ENCODE measurements at places on chromosomes 2 and 18.

DNA sequence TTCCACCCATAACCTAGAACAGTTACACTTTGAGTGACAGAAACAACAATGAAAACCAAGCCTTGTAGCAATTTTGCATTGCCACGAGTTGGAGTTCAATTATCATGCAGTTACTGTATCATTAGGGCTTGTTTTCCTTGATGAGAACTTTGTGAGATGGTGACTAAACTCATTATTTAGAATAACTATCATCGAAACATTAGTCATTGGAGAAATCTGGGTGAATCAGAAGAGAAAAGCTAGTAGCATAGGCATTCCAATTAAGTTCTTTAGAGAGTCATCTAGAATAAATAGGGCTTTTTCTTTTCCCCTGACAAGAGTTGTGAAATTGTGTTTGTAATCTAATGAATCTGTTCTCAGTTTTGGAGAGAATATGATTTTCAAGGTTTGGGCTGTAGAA lies 122.8 kb upstream of the DOCK10 start:
- no peak for DNase-seq

DNA sequence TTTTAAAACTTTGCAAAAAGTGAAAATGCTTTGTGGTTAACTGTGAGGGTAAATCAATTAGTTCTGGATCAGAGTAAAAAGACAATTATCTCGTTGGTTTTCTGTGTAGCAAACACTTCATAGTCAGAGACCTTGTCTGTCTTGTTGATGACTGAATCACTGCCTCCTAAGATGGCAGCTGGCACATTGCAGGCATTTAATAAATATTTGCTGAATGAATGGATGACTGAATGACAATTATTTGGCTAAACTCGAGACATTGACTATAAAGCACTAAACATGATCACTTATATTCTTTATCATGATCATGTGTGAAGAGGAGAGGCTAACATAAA lies 96.2 kb downstream of the MAIP1 start:
- no peak for DNase-seq

- DNase-seq: no peak
Measured at GRCh38 chr2:27356056-27356381, 545 bp downstream of the GTF3C2 start.

DNA sequence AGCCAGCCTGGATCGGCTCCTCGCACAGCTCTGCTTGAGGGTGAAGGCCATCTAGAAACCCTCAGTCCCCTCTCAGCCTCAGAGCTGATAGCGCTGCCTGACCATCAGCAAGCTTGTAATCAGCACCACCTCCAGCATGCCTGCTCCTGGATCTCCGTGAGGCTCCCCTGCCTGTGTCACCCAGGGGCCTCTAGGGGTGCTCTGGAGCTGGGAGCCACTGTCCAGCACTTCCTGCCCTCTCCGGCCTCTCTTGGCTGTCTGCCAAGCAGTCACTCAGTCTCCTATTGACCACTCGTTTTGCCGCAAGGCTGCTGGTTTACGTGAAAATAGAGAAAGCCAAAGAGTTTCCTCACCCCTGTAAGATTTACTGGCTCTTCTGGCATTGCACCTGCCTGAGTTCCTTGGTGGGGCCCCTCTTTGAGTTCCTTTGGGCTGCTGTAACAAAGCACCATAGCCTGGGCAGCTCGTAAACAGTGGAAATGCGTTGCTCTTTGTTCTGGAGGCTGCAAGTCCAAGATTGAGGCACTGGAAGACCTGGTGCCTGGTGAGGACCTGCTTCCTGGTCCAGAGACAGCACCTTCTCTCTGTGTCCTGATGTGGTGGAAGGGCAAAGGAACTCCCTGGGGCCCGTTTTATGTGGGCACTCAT lies 17.9 kb downstream of the CAPN10 start:
- DNase-seq: no peak

DNA sequence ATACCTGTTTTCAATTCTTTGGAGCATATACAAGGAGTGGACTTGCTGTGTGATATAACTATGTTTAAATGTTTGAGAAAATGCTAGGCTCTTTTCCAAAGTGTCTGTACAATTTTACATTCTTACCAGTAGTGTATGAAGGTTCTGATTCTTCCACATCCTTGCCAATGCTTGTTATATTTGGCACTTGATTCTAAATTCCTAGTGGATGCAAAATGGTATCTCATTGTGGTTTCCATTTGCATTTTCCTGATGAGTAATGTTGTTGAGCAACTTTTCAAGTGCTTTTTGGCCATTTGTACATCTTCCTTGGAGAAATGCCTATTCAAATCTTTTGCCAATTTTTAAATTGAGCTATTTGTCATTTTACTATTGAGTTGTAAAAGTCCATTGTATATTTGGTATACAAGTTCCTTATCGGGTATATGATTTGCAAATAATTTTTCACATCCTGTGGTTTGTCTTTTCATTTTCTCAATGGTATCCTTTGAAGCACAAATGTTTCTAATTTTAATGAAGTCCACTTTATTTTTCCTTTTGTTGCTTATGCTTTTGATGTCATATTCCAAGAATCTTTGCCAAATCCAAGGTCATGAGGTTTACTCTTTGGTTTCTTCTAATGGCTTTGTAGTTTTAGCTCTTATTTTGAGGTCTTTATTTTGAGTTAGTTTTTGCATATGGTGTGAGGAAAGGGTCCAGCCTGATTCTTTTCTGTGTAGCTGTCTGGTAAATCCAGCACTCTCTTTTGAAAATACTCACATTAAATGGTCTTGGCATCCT lies 33.2 kb upstream of the CWC22 start:
- peak; percentile 71 for DNase-seq

- DNase-seq: no peak
Measured at GRCh38 chr2:33242845-33243244, 233.6 kb upstream of the RASGRP3 start.

DNA sequence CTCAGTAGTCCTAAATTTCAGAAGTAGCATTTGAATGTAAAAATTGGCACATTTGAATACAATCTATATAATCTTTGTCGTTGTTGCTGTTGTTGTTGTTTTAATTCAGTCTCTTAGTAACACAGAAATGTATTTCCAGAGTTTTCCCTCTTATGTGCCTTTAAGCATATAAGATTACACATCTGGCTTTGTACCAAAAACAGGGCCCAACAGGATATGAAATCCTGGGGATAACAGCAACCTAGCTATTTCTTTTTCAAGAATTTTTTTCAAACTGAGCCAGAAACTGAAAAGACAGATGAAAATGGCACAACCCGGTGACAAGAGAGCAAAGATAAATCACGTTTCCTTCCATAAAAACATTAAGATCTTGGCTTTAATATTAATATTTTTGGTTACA lies 906.7 kb downstream of the NRXN1 start:
- DNase-seq: no peak

DNA sequence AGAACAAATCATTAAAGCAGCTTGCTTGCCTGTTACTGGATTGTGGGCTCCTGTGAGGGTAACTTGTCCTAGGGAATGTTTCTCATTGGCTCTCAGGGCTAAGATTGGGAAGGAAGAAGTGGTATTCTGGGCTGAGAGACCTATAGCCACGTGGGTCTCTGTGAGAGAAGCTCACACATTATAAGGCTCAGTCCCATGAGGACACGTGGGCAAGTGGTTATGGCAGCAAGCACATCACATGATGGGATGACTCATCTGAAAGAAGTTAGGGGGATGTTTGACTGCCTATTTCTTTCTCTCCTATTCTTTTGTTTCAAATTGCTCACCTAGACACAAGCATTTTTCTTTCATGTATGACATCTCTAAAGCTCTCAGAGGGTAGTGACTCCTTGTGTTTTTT lies 418.0 kb upstream of the ST6GAL2 start:
- DNase-seq: no peak

DNA sequence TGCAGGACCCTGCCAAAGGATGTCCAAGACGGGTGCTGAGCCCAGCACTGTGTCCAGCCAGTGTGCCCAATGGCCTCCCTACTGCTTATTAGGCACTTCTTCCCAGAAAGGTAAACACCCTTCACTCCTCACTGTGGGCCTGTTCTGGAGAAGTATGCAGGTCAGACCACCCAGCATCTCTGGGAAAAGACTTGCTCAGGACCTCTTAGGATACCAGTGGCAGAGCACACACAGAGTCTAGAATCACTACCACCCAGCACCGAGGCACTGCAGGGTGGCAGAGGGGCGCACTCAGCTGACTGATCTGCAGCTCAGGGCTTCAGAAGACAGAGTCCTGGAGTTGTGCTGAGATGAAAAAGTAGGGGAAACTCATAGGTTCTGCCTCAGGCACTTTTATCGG lies 25.8 kb downstream of the XDH start:
- no peak for DNase-seq

- DNase-seq: no peak
Measured at GRCh38 chr2:186575302-186575701, 14.6 kb upstream of the ITGAV start.

DNA sequence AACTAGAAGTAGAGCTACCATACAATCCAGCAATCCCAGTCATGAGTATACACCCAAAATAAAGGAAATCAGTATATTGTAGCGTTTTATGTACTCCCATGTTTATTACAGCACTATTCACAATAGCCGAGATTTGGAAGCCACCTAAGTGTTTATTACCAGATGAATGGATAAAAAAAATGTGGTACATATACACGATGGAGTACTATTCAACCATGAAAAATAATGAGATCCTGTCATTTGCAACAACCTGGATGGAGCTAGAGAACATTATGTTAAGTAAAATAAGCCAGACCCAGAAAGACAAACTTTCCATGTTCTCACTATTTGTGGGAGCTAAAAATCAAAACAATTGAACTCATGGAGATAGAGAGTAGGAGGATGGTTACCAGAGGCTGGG lies 131.9 kb downstream of the TMEM131 start:
- no peak for DNase-seq

- no peak for DNase-seq
Measured at GRCh38 chr2:167550448-167550847, 662.2 kb downstream of the XIRP2 start.

DNA sequence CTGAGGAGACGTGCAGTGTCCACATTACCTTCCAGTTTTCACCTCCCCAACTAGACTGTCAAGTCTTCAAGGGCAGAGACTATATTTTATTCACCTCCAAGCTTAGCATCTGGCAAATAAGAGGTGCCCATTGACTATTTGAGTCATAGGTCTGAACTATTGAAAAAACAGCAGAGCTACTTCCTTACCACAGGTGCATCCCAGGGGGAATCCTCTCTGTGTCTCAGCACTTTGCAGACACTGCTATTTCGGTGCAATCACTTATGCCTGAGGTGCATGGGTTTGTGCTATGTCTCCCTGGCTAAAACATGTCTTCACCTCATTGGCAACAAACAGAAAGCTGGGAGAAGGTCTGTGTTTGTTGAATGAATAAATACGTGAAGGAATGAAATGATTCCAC lies 67.8 kb downstream of the SOX11 start:
- DNase-seq: no peak

- no peak for DNase-seq
Measured at GRCh38 chr2:142220901-142221300, 90.1 kb upstream of the LRP1B start.

DNA sequence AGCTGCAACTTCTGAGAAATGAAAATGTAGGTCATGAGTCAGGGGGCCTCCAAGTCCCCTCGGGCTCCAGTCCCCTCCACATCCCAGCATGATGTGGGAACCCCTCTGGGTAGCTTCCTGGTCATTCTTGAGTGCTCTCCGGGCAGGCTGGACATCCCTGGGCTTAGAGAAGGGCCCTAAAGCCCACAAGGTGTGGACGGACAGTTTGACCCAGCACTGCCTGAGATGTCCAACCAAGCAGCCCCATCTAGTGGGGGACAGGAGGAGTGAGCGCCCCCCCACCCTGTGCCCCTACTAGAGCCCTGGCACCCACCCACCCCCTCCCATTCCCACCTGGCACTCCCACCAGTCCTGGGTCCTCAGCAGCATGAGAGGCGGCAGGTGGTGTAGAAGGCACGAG lies 46.0 kb downstream of the CYP27C1 start:
- DNase-seq: no peak

DNA sequence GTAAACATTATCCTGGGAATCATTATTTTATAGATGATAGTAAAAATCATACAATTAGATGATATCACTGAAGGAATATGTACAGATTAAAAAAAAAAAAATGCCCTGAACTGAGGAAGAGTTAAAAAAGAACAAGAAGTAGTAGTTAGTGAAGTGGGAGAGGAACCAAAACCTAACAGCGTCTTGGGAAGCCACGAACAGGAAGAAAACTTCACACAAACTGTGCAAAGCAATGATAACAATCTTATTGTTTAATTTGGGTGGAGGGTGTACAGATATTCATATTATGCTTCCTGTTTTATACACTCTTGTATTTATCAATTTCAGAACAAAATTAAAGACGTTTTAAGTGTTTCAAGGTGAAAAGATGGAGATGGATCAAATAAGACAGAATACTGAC lies 3.5 kb downstream of the HEATR5B start:
- no peak for DNase-seq

- no peak for DNase-seq
Measured at GRCh38 chr18:55287935-55288868, 299.8 kb downstream of the TCF4 start.

DNA sequence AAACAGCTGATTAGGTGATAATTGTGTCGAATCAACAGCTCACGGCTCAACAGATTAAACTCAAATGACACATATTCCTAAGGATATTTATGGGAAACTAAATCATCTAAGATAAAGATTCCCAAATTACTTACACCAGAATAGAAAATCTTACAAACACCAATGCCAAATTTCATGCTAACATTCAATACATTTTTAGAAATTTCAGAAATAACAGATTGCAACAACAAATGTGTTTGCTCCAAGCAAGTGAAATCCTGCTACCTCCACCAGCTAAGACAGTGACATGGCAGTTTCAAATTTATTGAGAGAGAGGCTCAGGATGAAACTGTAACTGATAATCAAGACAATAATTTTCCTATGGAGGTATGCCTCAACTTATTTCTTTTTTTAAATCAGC lies 65.0 kb upstream of the EPB41L3 start:
- no peak for DNase-seq

GRCh38 chr2:170743530-170744239 lies 26.5 kb upstream of the ERICH2 start:
- DNase-seq: no peak

Data from NCI-H1048 (cell line).